ENCODE measurements at places on chromosomes 6 and 20.

DNA sequence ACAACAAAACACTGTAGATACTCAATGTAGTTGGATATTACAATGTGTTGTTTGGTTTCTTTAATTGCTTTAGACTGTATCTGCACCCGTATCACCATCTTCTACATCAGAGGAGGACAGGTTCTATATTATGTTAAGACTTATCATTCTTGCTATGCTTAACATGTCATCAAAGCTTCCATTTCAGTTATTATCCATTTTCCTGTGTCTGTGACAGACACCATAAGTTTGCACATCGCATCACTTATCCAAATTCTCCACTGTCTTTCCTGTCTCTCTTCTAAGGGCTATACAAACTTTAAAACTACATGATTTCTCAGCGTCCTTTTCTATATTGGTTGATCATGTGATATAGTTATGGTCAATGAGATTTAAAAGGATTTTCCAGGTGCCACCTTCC is 719.0 kb downstream of the TBC1D32 start:
- DNase-seq, result no peak

- DNase-seq, result no peak
Measured at GRCh38 chr20:57224641-57225138, 41.8 kb downstream of the BMP7 start.

- no peak for DNase-seq
Measured at GRCh38 chr20:63642527-63643247, 10.5 kb downstream of the STMN3 start.

DNA sequence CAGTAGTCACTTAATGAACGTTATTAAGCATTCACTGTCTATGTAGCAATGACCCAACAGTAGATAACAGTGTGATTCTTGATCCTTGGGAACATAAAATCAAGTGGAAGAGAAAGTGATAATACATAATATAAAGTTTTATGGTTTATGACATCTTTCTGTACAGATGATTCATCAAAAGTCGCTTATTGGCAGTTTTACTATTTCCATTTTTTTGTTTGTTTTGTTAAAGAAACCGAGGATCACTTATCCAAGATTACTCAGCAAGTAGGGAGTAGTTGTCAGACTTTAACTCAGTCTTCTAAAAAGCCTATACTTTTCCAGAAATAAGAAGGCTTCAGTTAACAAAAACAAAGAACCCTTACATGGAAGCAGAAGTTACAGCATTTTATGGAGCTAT is 260.8 kb downstream of the ZFAND3 start:
- DNase-seq, result no peak

DNA sequence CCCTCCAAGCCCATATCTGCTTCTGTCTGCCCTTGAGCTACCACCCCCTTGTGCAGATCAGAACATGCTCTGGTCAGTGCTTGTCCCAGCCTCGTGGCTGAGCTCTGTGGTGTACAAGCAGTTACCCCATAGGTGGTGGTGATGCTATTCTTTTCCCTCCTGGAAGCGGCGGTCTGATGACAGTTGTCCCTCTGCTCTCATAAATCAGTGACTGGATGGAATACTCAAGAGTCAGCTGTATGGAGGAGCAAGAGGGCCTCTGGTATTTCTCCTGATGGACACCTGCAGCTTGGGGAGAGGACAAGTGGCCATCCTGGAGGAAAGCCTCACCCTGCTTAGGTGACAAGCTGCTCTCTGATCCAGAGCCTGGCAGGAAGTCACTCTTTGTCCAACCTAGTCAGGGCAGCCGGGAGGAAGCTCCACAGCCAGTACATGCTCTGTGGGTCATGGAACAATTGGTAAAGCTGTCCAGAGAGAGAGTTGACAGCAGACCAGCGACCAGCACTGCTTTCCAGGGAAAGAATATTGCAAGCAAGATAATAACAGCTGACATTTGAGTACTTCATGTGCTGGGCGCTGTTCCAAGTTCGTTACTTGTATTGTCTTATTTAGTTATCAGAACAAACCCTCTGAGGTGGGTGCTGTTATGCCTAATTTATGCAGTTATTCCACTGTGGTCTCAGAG is 47.1 kb downstream of the SCAND1 start:
- DNase-seq, result no peak

DNA sequence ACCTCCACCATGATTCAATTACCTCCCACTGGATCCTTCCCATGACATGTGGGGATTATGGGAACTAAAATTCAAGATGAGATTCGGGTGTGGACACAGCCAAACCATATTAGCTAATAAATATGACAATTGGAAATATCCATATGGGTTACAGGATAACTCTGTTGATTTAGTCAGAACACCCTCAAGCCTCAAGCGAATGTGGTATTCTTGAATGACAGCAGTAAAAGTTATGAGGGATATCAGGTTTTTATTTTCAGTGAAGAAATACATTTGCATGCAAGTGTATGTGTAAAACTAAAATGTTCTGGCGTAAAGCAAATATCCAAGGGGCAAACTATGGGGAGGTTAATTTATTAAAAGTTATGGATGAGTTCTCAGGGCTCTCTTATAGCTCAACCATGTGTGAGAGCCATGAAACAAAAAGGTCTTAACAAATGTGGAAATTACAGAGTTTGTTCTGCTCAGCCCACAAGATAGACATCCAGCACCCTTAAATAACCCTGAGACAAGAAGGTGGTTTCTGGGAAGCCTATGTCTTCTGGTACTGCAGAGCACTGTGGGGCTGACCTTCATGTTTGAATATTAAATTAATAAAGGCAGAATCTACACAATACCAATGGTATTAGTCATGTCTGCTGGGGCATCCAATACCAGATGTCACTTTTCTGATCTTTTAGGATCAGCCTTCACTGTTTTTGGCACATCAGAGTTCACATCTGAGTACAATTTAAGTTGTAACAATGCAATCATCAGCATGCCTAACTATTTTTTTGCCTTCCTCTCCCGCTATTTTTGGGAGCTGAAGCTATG is 370.5 kb upstream of the RSPO3 start:
- DNase-seq, result no peak

DNA sequence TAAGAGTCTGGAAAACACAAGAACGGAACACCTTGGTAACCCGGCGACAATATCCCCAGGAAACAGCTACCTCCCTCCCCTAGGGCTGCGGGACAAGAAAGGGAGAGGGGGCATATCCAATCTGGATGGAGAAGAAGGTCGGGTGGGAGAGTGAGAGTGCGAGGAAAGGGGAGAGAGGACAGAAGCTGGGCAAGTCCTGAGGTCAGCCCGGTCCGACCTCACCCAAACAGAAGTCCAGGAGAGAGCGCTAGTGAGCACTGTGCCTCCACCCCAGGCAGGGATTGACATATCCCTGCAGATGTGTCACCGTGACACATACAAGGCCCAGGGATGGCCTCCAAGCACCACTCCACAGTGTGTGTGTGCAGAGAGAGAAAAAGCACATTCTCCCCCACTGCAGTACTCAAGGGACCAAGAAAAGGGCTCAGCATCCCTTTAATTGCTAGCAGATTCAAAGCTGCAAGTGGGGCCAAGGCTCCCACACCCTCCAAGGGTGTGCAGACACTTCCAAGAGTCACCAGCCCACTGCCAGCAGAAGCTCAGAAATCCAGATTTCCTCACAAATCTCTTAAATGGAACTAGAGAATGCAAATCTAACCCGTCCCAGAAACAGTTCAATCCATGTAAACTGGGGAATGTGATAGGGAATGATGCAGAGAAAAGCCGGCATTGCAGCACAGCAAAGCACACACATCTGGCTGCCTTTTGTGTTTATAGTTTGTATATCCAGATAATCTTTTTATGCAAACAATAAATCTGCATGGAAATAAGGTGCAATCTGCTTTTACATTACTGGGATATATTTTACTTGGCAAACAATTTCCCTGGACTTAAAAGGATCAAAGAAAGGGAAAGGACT is 3.1 kb downstream of the PXDC1 start:
- peak; percentile 39 for DNase-seq

- DNase-seq, result no peak
Measured at GRCh38 chr20:22611636-22612035, 27.3 kb upstream of the FOXA2 start.

GRCh38 chr6:138514860-138515540 is 15.7 kb upstream of the NHSL1 start:
- DNase-seq, result no peak

- no peak for DNase-seq
Measured at GRCh38 chr20:57220337-57221145, 45.9 kb downstream of the BMP7 start.
